ENCODE measurements at places on chromosomes 1 and 21.
A peak's percentile ranks its signal among the peaks of the same experiment; 100 is the strongest.

GRCh38 chr1:15152318-15153183, 996 bp upstream of the TMEM51 start:
- DNase-seq: peak; percentile 82

- peak; percentile 86 for DNase-seq
Measured at GRCh38 chr1:159015440-159015909, 5.8 kb downstream of the IFI16 start.

- no peak for DNase-seq
Measured at GRCh38 chr1:199138061-199138460, 499.2 kb downstream of the PTPRC start.

DNA sequence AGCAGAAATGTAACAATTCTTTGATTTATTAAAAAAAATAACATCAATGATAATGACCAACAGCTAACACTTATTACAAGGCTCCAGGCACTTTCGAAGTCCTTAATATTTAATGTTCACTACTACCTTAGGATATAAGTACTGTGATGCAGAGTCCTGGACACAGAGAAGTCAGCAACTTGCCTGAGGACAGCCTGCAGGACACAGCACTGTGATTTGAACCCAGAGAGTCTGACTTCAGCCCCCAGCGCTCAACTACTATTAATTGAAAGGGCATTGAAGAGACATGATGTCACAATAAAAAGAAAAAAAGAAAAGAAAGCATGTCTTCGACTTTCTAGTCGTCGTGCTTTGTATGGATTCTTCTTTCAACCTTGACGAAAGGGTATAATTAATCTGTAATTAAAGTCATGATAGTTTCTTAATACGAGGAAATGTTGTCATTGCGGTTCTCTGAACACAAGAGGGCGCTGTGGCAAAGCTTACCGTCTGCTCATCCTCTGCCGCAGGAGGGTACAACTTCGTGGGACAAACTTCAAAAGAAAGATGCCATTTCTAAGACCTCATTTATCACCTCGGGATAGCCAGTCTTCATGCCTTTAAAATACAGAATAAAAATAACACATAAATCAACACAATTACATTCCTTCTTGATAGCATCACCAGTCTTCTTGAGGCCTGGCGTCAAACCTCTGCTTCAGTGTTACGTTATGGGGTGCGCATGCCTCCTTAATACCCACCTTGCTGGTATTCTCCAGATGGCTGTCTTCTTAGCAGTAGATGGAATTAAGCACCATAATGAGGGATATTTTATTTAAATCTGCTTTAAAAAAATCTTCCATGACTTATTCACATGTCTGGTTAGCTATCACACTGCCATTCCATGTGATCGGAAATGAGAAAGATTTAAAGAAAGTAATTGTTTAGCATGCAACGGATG, 240.1 kb downstream of the DISC1 start:
- peak; percentile 43 for DNase-seq

DNA sequence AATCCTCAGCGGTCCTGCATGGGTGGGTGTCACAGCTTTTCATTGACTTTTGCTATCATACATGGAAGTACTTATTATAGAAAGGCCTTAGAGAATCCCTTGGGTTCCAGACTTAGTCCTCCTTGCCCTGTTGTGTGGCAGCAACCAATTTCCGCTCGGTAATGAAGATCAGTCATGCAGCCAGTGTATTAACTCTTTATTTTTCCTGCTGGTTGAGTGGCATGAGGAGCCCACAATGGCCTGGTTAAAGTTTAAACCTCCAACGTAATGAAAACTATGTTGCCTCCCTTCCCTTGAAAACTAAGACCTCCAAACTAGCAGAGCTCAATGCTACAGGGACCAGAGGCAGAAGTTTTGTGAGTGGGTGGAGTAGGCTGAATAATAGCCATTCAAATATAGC, 20.0 kb downstream of the CITED4 start:
- DNase-seq: peak; percentile 83

Measured in renal cortical epithelial cell (primary cell).